ENCODE measurements at places on chromosomes 2 and 18.

DNA sequence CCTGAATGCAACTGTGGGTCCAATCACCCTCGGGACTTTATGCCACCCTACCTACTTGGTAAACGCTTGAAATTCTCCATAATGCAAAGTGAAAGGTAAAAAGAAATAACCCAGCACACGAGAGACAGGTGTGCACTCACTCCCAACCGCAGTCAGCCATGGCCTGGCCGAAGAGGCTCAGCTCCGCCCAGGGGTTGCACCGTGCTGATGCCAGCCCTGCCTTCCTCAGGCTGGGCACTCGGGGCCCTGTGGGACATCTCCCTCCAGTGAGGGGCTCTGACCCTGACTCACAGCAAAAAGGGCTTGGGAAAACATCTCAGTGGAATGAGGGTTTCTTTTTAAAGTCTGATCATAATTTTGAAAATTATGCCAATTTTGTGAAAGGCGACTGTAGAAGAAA lies 13.3 kb downstream of the SLC66A2 start:
- no peak for DNase-seq

DNA sequence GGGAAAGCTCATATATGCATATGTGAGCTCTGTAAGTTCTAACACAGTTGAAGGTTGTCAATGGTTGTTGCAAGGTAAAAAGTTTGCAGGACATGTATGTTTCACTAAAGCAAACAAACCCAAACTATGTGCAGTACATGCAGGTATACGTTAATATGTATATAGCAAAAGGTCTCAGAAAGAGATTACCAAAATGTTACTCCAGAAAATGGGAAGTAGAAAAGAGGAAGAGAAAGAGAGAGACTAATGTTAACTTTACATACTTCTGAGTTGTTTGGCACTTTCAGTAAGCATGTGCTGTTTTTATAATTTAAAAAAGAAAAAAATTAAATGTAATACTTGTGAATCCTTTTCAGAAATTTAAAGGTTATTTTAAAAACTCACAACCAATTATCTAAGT lies 32.8 kb upstream of the PEX13 start:
- no peak for DNase-seq

GRCh38 chr2:66202586-66202985 lies 232.3 kb upstream of the MEIS1 start:
- DNase-seq = no peak

- no peak for DNase-seq
These were observed 485.1 kb upstream of the SETBP1 start for GRCh38 chr18:44195394-44196140.

DNA sequence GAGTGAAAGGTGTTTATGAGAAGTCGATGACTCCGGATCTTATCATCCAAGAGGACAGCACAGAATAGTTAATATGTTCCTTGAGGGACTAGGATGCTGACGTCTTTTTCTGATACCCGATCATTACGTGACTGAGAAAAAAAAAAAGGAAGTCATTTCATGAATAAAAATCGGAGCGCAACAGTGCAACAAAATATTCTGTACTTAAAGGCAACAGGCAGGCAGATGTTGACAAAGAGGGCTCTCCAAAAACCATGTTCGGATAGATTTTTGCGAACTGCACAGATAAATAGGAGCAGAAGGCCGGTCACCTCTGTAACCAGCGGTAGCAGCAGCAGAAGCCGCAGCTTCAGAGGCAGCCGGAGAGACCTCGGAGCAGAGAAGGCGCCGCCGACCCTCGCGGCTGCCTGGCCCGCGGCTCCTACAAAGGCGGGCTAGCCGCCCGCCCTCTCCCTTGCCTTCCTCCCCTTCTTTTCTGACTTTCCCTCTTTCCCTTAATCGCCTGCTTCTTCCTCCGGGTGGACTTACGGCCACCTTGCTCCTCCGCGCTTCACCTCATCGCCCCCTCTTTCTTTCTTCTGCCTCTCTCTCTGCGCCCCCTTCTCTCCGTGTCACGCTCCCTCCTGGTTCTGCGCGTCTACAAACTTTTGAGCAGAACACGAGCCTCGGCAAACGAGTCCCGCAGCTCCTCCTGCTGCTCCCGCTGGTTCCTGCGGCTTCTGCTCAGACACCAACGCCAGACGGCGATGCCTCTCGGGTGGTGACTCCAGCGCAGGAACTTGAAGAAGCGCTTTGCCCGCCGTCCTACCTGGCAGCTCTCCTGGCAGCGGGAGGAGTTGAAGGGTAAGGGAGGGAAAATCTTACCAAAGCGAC lies at the start of gene ADCYAP1:
Gene ADCYAP1 (plus strand): TSS at position 654 of the 873 bp plus-strand sequence. CDS start 516 bp downstream, outside the sequence.
- DNase-seq = no peak

- no peak for DNase-seq
These were observed 56.4 kb upstream of the RBM44 start for GRCh38 chr2:237742191-237742590.

DNA sequence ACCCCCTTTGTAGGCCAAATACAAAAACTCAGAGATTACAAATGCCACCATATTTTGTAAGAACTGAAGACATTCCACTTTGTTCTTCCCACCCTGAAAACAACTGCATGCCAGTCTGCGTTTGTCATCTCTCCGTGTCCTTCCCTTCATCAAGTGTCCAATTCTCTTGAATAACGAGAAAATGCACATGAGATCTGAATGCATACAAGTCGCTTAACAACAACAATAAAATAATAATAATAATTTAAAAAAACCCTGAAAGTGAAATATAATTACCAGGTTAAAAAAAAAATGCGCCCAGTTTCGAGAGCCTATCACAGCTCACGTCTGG lies 2.0 kb upstream of the SETBP1 start:
- no peak for DNase-seq

- no peak for DNase-seq
These were observed 828.0 kb downstream of the SLC4A3 start for GRCh38 chr2:220455351-220455990.

GRCh38 chr2:102436323-102436722 lies 13.4 kb downstream of the IL18RAP start:
- no peak for DNase-seq

DNA sequence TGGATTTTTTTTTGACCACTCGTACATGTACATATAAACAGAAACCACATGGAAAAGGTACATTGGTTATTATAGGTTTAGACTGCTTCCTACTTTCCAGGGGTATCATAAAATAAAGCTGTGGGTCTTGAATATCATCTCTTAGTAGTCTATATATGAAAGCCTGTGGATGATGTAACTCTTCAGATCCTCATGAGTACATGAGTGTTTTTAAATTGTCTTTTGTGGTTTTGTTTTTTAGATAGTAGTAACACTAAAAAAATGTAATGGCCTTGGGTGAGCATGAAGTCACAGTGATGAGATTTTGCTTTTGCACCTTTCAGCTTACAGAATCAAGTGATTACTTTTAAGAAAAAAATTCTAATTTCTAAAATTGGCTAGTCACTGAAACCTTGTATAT lies 80.2 kb downstream of the RAB3GAP1 start:
- DNase-seq = no peak
